ENCODE measurements at places on chromosomes 11 and 22.
A peak's percentile ranks its signal among the peaks of the same experiment; 100 is the strongest.

GRCh38 chr22:16866167-16866566 is 41.0 kb upstream of the XKR3 start:
- no peak for DNase-seq

DNA sequence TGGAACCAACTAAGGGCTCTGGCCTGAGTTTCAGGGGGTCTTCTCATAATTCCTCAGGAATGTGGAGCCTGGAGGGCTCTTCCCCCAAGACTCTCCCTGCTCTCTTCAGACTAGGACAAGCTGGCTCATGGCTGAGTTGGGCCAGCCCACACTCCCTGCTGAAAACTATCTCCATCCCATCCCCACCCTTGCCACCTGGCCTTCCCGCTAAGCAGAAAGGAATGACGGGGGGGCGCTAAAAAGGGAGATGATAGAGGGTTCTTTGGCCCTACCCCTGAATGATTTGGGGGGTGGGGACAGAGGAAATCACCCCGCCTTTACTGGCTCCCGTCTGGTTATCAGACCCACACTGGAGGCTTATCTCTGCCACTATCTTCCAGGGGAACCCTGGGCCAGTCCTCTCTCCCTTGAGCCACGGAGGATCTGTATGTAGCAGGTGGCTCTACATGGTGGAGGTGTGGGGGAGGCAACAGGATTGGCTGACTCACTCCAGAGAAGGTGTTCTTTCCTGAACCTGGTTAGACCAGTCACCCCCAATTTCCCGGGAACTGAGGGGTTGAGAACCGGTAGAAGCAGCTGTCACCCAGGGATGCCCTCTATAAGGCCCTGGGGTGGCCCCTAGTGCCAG is 5.7 kb downstream of the SMTN start:
- no peak for DNase-seq

- no peak for DNase-seq
Observed at GRCh38 chr11:48024635-48025071, 44.3 kb downstream of the PTPRJ start.

GRCh38 chr11:92707665-92708064 is 261.8 kb upstream of the MTNR1B start:
- no peak for DNase-seq

DNA sequence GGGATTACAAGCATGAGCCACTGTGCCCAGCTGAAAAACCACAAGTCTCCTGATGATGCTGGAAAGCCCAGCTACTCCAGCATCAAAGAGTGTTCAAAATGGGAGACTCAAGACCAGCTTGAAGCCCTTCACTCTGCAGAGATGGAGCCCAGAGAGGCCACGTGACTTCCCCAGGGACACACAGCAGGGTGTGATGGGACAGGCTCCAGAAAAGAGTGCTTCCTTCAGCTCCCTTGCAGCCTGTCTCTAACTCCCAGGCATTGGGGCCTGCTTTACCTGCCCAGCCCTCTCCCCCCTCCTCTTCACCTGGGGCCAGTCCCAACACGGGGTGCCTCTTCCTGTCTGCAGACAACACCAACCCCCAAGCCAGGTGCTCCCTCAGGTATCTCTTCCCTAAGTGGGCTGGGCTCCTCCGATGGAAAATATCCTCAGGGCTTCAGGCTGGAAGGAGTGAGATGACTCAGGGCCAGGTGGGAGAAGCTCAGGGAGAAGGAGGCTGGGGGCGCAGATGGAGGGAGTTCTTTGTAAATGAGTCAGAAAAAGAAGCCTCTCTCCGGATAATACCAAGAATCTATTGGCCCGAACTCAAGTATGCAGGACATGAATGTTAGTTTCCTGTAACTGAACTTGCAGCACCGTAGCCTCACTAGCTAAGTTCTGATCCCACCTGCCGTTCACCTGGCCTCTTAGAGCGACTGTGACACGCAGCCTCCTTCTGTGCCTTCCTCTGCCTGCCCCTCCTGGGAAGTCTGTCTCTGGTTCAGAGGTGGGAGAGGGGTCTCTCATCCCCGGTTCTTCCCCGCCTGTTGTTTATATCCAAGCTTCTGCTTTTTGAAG is 326.6 kb downstream of the MN1 start:
- DNase-seq: no peak

DNA sequence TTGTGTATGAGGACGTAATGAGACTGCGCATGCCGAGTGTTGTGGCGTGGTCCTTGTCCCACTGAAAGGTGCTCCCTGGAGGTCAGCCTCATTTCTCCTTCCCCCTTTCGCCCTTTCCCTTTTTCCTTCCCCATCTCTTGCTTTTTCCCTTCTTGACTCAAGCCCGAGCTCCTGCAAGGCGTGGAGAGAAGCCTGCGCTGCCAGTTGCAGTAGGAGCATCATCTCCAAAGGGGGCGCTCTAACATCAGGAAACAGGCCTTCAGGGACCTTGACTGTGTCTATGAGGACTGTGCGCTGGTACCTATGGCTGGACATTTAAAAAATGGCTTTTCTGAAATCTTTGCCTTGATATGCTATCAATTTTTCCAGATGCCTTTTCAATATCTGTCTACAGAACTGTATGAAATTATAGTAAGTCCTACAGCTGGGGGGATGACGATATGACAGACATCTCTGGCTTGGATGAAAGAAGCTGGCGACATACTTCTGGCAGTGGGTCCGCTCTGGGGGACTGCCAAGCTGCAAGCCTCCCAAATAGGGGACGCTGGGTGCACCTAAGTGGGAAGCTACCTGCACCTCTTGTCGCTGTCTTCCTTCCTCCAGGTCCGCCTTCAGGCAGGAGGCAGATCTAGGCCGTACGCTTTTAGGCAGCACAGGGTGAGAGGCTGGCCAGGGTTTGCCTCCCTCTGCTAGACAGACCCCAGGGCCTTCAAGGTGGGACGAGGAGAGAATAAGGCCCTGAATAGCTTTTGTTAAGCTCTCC is 96.5 kb downstream of the NXPE2 start:
- peak; percentile 73 for DNase-seq

DNA sequence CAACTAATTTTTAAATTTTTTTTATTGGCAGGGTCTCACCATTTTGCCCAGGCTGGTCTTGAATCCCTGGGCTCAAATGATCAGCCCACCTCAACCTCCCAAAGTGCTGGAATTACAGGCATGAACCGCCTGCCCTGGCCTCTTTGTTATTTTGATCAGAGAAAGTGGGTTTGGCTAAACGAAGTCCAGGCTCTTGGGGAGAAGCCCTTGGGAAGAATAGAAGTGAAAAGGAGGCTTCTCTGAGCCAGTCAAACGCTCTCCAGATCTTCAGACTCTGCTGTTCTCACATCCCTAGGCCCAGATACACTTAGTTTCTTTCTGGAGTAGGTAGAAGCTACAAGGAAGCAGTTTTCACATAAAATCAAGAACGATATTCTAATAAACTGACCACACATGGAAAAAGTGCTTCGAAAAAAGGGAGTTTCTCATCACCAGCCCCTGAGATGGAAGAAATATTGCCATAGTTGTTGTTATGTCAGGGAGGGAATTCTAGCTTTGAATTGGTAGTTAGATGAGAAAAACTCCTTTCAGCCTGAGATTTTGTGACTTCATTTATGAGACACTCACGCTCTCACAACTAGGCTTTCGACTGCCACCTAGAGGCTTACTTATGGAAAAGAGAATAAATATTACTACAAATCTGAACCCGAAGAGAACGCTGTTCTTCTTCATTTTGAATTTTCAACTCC is 41.7 kb upstream of the AQP11 start:
- DNase-seq: peak; percentile 50

- DNase-seq: no peak
Observed at GRCh38 chr11:1695548-1696108, 1.4 kb upstream of the KRTAP5-6 start.

- DNase-seq: no peak
Observed at GRCh38 chr11:119065369-119065768, 2.2 kb upstream of the VPS11 start.

GRCh38 chr11:114984611-114985163 is 306.4 kb downstream of the NXPE2 start:
- DNase-seq: no peak

Measured in right forelimb (tissue), 1 donor.